ENCODE measurements at places on chromosomes 13 and 19.

DNA sequence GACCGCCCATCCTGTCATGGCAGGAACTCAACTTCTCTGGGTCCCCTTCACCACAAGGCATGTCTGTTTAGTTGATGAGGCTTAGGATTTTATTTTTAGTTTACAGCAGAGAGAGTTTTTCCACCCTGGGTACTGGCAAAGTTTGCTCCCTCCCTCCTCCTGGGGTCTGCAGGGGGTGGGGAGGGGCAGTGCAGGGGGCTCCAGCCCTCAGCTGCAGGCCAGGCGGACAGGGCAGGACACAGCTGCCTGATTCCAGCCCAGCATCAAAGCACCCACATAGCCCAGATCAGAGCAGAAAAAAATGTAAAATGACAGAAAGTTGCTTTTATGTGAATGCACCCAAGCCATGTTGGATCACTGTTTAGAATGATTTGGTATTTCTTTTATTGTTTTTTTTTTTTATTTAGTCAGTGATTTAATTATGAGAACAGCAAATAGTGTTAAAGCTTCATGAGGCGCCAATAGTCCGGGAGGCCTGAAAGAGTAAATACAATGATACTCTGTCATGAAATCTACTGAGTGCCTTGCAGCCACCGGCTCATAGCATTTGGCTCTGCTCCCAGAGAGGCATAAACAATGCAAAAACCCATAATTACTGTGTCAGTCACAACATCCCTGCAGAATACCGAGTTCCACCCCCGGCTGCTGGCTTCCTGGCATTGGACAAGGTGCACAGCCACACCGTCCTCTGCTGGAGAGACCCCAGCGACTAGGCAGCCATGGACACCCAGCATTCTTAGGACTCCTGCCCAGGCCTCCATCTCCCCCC lies 923.5 kb downstream of the UQCRFS1 start:
- H3K27ac ChIP-seq: no peak overlapping the region
- H3K4me1 ChIP-seq: no peaks in the 10 kb centered on the region
- H3K36me3 ChIP-seq: no peaks in the 10 kb centered on the region
- DNase-seq: no peak

DNA sequence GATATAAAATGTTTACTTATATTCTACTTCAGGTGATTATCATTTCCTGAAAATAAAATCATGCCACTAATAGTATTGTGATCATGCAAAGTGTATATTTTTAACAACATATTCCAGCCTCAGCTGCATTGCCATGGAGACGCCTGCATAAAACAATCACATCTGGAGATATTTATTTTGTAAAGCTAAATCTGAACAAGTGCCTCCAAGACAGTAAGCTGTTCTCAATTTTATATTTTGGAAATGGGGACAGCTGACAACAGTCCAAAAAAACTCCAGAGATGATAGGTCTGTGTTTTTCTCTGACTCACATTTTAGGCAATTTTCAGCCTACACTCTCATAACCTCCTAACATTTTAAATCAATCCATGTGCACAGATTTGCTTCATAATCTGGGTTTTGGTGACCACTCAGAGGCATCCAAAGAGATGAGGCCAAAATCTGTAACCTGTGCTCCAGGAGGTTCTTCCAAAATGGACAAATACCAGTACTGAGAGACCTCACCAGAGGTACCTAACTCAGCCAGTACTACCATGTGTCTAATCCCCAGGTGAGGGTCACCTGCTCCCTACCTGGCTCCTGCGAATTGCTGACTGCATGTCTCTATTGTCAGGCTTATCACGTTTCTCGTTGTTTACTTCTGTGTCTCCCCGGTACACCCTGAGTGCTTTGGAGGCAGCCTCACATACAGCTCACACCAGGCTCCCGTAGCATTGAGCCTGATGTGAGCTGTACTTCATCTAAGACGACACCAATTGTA lies 62.7 kb downstream of the COL4A1 start:
- H3K27me3 ChIP-seq: peaks cover 8% of the 10 kb centered on the region
- H3K4me3 ChIP-seq: no peak overlapping the region
- DNase-seq: no peak
- no peaks in the 10 kb centered on the region for H3K4me1 ChIP-seq
- no peaks in the 10 kb centered on the region for H3K36me3 ChIP-seq

- peaks cover 58% of the 10 kb centered on the region for H3K36me3 ChIP-seq
- no peaks in the 10 kb centered on the region for H3K27me3 ChIP-seq
- H3K4me3 ChIP-seq: peak overlapping the region; percentile 100
These were observed 1.2 kb downstream of the S1PR4 start for GRCh38 chr19:3179739-3180293.

GRCh38 chr19:34998777-34999497 lies 1.2 kb upstream of the GRAMD1A start:
- H3K4me3 ChIP-seq: peak overlapping the region; percentile 88
- H3K36me3 ChIP-seq: peaks cover 26% of the 10 kb centered on the region
- H3K4me1 ChIP-seq: peaks cover 69% of the 10 kb centered on the region
- no peaks in the 10 kb centered on the region for H3K27me3 ChIP-seq

GRCh38 chr13:35984776-35985453 lies 146.3 kb downstream of the DCLK1 start:
- H3K4me1 ChIP-seq: no peaks in the 10 kb centered on the region

- DNase-seq: no peak
- no peak overlapping the region for H3K27ac ChIP-seq
- peak overlapping the region; percentile 16 for H3K4me3 ChIP-seq
- H3K27me3 ChIP-seq: peaks cover 11% of the 10 kb centered on the region
- peaks cover 2% of the 10 kb centered on the region for H3K4me1 ChIP-seq
- H3K36me3 ChIP-seq: no peaks in the 10 kb centered on the region
These were observed 1.6 kb upstream of the GRTP1 start for GRCh38 chr13:113365583-113365970.

DNA sequence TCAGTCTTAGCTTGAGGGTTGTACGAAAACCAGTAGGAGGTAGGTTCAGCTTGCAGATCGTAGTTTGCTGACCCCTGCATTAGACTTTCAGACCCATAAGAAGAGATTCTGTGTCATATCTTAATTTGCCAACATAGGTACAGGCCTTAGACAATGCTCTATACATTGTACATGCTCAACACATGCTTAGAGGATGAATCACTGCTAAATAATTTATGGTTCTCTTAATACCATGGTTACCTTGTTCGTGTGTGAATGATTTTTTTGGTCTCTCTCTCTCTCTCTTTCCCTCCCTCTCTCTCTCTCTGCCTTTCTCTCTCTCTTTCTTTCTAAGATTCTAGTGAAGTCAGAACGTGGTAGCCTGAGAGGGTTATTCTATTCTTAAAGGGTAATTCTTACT lies 112.2 kb downstream of the FGF14 start:
- H3K36me3 ChIP-seq: no peaks in the 10 kb centered on the region
- H3K4me3 ChIP-seq: no peak overlapping the region
- no peak overlapping the region for H3K27ac ChIP-seq
- H3K27me3 ChIP-seq: peaks cover 2% of the 10 kb centered on the region
- H3K4me1 ChIP-seq: no peaks in the 10 kb centered on the region

GRCh38 chr13:74270018-74270417 lies 135.8 kb upstream of the KLF12 start:
- H3K4me1 ChIP-seq: no peaks in the 10 kb centered on the region
- H3K27ac ChIP-seq: no peak overlapping the region
- H3K36me3 ChIP-seq: peaks cover 4% of the 10 kb centered on the region
- no peak overlapping the region for H3K4me3 ChIP-seq
- DNase-seq: no peak
- no peaks in the 10 kb centered on the region for H3K27me3 ChIP-seq

- peak; percentile 32 for DNase-seq
- H3K27me3 ChIP-seq: peaks cover 15% of the 10 kb centered on the region
- H3K27ac ChIP-seq: no peak overlapping the region
These were observed 34.4 kb upstream of the MIR17HG start for GRCh38 chr13:91313103-91313502.
